Stimulated activated CD4-positive, alpha-beta T cell treated with anti-CD3 and anti-CD28 coated beads, Interleukin-15, amount 100 ng/mL, for 1 hour (primary cell): ENCODE measurements at places on chromosomes 7 and 10.

DNA sequence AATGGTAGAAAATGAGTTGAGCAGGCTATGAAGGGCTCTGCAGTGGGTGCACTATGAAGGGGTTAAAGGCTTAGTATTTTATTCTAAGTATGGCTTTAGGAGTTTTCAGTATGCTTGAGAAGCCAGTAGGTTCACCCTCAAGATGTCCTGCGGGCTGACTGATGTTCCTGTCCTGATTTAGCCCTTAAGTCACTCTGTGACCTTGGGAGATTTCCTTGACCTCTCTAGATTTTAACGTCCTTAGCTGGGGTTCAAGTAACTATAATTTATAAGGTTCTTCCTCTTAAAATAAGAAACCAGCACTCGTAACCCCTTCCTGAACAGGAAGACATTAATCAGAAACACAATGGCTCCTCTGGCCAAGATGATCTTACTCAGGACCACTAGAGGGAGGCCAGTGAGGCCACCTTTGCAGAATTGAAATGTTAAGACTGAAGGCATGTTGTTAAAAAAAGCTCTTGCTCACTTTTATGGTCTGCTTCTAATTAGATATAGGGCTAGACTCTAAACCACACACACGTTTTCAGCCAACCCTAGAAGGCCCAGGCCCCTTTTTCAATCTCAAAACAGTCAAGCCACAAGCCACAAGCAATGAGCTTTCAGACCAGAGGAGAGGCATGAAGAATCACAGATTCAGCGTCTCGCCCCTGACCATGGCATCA, 41.9 kb downstream of the CDK1 start:
- DNase-seq = no peak

- DNase-seq = no peak
Observed at GRCh38 chr10:3936422-3937040, 151.5 kb upstream of the KLF6 start.

GRCh38 chr7:127799535-127800305, 147.7 kb downstream of the SND1 start:
- DNase-seq = no peak

DNA sequence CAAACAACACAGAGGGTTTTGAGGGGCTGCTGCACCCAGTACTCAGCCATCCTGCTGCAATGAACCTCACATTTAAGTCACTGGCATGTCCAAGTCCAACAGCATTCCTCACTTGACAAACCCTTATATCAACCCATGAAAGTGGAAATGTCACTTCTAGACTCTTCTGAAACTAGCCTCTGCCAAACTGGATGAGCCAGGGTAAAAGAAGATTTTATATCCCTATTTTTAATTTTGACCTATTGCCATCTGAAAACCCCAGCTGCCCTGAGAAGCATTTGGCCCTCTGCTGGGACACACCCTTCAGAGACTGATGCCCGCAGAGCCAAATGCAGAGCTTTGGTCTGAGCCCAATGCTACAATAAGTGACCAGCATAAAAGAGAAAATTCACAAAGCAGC, 201.1 kb downstream of the ANK3 start:
- no peak for DNase-seq

DNA sequence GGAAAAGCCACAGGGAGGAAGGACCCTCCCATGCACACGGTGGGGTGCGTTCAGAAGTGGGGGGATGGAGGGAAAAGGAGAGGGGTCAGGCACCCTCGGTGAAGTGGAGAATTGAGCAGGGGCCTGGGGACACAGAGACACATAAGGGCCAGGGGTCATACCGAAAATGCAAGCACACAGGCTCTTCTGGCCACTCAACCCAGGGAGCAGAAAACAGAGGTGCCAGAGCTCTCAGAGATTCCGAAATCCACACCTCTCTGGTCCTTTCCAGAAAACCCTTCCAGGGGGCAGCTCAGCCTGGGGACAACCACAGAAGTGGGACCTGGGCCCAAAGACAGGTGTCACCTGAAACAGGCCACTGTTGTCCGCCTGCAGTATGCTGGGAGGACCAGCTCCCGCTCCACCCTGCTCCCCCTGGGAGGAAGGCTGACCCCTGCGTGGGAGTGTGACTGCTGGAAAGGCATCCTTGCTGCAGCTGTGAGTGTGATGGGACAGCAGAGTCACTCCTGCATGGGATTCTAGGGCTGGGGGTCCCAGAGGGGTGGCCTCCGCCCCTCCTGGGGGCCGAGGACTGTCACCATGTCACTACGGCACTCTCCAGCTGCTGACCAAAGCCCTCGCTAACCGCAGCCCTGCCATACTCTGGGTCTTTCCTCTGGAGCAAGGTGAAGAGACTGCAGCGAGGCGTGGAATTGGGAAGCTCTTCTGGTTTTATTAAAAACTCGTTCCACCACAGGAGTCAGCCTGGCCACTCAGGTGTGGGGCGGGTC, 63.1 kb downstream of the TMEM209 start:
- DNase-seq = no peak

- DNase-seq = no peak
Observed at GRCh38 chr10:133218891-133219290, 11.1 kb upstream of the UTF1 start.

DNA sequence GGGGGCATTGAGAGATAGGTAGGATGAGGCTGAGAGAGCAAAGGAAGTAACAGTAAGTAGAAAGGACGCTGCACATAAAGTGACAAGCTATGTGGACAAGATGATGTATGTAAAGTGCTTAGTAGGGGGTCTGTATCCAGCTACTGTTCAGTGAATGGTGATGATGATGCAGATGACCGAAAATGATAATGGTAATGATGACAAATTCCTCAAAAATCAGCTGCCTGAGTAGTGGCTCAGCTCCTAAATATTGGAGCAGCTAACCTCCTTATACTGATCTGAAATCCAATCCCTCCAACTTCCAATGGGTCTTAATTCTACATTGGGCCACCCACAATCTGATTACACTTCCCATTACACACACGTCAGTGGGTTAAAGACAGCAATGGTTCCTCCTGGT, 27.1 kb upstream of the KCNMA1 start:
- DNase-seq = no peak

- DNase-seq = no peak
Observed at GRCh38 chr7:90677486-90678404, 81.6 kb downstream of the CDK14 start.

DNA sequence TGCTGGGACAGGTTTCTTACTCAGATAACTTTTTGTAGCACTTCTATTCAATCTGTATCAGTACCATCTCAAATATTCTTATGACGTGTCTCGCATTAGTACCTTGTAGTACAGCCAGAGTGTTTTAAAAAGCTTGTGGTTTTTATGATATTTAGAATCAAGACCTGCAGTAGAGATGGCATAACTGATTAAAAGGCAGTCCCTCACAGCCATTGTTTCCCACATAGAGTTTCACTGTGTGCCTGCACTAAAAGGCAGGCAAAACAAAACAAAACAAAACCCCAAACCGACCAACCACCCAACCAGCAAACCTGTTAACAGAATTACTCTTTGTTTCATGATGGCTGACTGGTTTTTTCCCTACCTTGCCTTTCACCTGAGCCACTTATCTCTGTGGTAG, 221.3 kb upstream of the DGKB start:
- no peak for DNase-seq

GRCh38 chr10:3484306-3485056, 300.5 kb downstream of the KLF6 start:
- DNase-seq = no peak

GRCh38 chr10:129887381-129887905, 76.6 kb downstream of the EBF3 start:
- DNase-seq = no peak

GRCh38 chr10:72026278-72027111, 61.9 kb downstream of the SPOCK2 start:
- no peak for DNase-seq

- DNase-seq = no peak
Observed at GRCh38 chr7:136942401-136942800, 73.9 kb downstream of the CHRM2 start.

DNA sequence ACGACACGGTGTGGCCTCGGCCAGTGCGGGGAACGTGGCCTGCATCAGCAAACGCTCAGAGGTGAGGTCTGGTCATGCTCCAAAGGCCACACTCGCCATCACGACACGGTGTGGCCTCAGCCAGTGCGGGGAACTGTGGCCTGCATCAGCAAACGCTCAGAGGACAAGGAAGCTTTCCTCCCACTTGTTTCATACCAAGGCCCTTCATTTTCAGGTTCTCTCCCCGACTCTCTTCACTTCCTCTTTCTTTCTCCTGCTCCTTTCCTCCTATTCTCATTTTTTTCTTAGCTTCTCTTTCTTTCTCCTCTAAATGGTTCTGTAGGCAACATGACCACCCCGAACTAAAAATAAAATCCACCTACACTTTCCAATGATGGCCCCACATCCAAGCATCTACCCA, 384.4 kb upstream of the SHH start:
- no peak for DNase-seq

GRCh38 chr10:44242091-44242490, 142.8 kb downstream of the CXCL12 start:
- no peak for DNase-seq

GRCh38 chr7:80298201-80298600, 163.6 kb downstream of the GNAI1 start:
- DNase-seq = no peak
